EL (cell line): ENCODE measurements at places on chromosomes 3 and 15.

DNA sequence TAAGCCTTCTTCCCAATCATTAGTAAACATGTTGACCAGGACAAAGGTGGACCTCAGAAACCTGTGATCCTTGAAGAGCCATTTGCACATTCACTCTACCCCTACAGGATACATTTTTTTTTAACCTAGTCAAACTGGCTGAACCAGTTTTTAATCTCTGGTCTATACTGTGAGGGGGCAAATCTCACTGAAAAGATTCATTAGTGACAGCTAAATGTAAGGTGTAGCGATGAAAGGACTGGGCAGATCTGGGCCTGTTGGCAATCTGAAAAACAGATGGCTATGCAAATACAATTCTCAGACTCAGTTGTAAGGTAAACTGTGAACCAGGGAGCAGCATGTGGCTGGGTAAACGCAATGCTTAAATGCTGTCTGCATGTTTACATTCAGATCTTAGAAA lies 75.6 kb upstream of the SNTN start:
- no peak for DNase-seq

- DNase-seq: peak; percentile 81
Observed at GRCh38 chr3:11705049-11705448, 61.3 kb upstream of the VGLL4 start.

DNA sequence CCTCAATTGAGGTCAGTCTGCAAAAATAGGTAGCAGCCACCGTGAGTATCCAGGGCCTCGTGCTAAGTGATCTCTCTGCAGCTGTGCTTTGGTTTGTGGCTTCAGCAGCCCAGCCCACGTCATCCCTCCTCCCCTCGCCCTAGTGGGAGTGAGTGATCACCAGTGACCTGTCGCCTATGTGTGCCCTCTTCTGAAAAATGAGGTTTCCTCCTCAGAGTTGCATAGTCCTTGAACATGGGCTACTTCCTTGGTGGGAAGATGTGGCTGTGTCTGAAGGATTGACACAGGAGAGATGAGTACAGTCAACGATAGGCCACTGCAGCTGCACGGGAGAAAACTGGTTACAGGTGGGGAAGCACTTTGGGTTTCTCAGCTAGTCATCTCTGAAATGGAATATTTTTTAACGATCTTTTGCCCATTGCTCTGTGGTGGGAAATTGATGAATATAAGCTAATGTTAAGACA lies 144.8 kb upstream of the BHLHE40 start:
- DNase-seq: no peak

- no peak for DNase-seq
Observed at GRCh38 chr15:45863881-45864580, 229.2 kb downstream of the SQOR start.

DNA sequence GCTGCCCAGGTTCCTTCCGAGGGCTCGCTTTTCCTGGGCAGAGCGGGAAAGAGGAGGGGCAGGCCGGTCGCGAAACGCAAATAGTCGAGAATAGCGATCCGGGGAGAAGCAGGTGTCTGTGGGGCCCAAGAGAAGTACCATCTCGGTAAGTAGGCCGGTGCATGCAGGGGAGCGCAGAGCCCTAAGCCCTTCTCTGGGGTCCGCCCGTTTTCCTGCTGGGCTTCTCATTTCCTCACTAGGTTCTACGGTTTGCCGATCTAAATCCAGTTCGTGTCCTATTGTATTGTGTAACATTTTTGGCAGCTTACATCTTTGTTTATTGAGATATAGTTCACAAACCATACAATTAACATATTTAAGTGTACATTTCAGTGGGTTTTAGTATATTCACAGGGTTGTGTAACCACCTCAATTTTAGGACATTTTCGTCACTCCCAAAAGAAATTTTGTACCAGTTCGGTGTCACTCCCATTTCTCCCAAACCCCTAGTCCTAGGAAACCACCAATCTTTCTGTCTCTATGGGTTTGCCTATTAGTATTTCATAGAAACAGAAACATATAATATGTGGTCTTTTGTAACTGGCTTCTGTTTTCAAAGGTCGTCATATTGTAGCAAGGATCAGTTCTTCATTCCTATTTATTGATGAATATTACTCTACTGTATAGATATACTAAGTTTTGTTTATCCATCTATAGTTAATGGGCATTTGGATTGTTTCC lies 6.8 kb upstream of the TRIM69 start:
- no peak for DNase-seq

DNA sequence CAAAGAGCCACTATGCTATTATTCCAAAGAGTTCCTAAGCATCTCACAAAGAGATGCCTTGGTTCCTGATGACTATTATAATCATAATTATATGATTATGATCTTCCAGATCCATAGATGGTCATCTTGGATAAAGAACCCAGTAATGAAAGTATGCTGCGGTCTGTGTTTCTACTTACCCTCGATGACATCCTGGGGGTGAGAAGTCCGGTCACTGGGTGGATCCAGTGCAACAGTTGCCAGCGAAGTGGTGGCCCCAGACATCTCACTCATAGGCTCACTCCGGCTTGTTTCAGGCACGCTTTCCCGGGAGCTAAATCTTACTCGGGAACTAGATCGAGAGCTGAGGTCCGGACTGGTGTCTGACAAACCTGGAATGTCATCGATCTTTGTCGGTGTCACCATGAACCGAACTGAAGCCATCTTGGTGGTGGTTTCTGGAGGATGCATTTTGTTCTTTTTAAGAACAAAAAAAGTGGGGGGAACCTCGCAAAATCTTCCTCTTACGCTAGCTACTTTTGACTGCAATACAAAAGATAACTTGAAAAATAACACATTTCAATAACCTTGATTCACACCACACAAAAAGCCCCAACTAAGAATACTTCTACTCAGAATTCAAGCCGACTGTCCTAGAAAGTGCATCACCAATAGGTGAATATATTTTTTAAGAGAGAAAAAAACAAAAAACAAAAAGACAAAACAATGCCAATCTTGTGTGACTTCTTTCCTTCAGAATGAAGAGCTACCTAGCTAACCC lies 1.2 kb downstream of the SLC12A6 start:
- DNase-seq: no peak

DNA sequence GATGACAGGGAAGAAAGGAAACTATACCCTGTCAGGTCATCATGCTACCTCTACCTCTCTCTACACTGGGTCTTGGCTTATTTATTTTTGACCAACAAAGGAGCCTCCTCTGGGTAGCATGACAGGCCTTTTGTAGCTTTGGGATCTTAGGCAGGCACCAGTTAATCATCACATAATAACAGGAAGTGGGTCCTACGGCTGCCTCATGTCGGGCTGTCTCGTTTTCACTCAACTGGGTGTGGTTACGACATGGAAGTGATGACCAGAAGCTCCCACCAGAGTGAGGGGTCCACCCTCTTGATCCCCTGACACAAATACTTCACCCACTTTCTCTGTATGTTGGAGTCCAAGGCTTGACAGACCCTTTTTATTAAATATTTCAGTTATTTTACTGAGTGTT lies 105.3 kb downstream of the CD47 start:
- peak; percentile 29 for DNase-seq

DNA sequence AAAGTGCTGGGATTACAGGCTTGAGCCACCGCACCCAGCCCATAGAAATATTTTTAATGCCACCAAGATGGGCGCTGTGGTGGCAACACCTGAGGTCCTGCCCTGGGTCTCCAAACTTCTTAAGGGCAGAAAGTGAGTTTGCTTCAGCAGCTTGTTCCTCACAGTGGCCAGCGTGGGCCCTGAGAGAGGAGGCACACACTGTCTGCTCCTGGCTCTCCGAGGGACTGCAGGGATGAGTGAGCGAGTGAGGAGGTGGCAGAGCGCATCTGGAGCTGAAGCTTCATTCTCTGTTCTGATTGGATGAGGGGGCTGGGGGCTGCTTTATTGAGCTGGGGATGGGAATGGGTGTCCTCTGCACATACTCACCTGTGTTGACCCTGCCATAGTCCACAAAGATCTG lies 57.6 kb upstream of the RAB6B start:
- no peak for DNase-seq

GRCh38 chr15:99106417-99107220 lies 1.7 kb downstream of the SYNM start:
- DNase-seq: peak; percentile 23

DNA sequence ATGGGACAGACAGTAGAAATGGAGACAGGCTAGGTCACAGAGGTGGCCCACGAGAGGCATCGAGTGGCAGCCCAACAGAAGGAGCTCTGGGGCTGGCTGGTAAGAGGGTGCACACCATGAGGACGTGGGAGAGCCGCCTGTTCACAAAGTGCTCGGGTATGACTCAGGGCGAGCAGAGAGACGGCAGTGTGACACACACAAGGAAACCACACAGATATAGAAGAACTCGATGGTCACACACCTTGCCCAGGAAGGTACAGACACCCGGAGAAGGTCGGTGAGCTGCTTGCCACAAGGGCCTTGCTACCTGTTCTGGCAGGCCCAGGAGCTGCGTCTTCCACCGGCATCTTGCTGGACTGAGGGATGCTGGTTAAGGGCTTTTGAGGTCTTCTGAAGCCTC lies 50.2 kb downstream of the CA12 start:
- peak; percentile 21 for DNase-seq

GRCh38 chr15:76258460-76258859 lies 52.8 kb downstream of the ETFA start:
- no peak for DNase-seq

DNA sequence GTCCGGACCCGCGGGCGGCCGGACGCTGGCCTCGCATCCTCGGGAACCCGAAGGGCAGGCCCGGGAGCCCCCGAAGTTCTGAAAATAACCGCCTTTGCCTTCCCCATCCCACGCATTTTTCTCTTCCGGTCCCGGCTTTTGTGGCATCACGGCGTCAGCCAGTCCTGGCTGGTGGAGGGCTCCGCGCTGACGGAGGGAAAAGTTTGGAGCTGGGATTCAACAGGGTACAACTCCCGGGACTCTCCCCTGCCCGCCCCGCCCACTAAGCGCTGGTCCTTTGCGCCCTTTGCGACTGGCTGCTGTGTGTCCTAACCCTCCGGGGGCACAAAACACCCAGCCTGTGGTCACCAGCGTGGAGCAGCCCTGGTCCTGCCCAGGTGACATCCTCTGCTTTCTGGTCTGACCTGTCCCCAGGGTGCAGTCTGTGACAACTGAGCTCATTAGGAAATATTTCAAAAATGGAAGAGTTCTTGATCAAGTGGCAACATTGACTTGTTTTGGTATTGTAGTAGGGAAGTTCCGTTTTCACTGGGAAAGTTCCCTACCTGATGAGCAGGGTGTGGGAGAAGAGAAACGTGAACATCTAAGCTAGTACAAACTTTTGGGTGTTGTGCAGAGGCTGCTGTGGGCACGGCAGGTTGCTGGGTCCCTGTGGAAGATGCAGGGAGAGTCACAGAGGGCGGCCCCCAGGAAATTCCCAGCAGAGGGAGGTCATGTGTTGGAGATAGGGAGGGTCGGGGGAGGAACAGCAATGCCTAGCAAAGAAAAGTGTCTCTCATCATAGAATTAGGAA lies 775 bp downstream of the ARNT2 start:
- DNase-seq: peak; percentile 56

GRCh38 chr3:128547368-128547987 lies 54.5 kb upstream of the GATA2 start:
- peak; percentile 66 for DNase-seq

GRCh38 chr3:131140891-131141290 lies 114.2 kb downstream of the NEK11 start:
- no peak for DNase-seq

- DNase-seq: no peak
Observed at GRCh38 chr3:16347548-16347947, 82.5 kb downstream of the OXNAD1 start.

DNA sequence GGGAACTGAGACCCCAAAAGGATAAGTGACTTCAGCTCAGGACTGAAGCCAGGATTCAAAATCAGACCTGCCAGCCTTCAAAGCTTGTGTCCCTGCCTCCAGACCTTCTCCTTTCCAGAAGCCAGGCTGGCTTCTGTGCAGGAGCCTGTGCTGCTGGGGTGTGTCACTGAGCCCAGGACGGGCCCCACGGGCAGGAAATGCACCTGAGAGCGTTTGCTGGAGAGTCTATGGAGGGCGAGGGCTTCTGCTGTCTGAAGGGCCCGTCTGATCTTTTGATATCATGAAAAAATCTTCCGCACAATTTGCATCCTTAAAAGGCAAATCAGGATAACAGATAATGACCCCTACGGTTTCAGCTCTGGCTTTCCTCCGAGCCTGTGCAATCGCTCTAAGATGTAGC lies 125.4 kb downstream of the FAM43A start:
- DNase-seq: no peak

DNA sequence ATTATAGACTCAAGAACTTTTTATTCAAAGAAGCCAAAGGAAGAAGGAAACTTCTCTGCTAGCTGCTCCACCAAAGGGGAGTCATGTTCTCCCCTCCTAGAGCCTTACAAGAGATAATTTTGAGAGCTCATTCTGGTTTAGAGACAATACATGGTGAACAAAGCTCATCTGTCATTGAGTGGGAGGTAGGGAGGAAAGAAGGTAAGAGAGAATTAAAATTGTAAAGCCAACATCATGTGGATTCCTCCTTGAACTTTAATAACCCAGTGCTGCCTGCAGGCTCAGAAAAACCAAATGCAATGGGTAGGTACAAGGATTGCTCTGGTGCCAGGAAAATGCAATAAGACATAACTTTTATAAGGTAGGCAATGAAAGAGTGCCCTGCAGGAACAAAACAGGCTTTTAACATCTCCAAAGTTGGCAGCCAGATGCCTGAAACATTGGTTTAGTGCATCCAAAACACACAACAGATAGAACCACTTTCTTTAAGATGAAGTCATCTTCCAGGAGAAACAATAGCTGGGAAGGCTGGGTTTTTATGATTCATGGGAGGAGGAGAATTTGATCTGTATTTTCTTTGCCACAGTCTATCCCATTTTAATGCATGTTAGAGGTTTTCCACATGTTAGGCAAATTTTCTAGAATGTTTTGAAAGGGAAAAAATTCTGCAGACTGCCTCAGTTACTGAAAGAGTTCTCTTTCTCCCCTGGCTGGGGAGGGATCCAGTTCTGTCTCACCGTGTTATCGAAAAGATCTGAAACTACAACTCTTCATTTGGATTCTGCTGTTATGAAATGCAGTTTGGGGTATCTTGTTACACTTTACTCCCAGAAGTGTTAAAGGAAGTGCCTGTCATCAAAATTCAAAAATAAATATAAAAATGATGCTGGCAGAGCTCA lies 11.3 kb upstream of the ARHGEF3 start:
- no peak for DNase-seq

DNA sequence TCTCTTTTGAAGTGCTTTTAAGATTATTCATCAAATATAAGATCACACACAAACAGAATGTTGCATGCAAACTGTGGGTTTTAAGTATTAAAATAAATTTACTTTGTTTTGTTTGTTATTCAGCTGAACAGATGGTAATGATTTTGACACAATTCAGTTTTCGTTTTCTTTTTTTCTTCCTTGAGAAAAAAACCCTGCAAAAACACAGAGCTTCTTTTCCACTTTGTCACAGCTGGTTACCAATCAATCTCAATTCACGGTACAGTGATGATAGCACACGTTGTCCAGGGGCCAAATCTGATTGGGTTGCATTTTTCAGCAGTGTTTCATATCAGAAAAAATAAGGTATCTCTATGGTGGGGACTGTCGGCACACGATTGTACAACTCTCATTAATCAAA lies 473.6 kb downstream of the ROBO2 start:
- DNase-seq: peak; percentile 37

GRCh38 chr3:63383040-63383439 lies 104.9 kb downstream of the SYNPR start:
- DNase-seq: no peak
